ENCODE measurements at places on chromosomes 5 and 9.

GRCh38 chr5:36052538-36052937 lies 14.1 kb downstream of the UGT3A2 start:
- no peak for DNase-seq

DNA sequence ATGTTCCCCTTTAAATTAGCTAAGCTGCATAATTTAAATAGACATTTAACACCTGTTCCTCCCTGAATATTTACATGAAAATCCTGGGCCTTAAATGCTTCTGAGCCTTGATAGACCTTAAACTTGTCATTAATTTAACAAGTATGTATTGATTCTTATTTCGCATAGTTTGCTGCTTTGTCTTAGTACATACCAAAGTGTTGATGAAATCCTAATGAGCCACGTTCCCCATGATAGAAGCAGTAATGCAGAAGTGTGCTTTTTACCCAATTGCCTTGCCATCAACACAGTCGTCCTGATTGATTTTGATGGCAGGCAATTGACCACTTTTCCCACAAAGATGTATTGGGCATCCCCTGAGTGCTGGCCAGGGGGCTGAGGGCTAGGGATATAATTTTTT lies 213.5 kb downstream of the SGCD start:
- no peak for DNase-seq

DNA sequence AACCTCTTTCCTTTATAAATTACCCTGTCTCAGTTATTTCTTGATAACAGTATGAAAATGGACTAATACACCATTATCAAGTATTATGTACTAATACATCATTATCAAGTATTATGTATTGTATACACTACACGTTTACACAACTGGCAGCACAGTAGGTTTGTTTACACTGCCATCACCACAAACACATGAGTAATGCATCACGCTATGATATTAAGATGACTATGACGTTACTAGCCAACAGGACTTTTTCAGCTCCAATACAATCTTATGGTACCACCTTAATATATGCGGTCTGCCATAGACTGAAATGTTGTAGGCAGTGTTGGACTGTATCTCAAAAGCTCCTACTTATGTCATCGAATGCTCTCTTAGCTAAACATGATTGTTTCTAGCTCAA lies 28.2 kb downstream of the PRELID2 start:
- no peak for DNase-seq

- no peak for DNase-seq
Observed at GRCh38 chr9:116368680-116369079, 215.1 kb downstream of the PAPPA start.

DNA sequence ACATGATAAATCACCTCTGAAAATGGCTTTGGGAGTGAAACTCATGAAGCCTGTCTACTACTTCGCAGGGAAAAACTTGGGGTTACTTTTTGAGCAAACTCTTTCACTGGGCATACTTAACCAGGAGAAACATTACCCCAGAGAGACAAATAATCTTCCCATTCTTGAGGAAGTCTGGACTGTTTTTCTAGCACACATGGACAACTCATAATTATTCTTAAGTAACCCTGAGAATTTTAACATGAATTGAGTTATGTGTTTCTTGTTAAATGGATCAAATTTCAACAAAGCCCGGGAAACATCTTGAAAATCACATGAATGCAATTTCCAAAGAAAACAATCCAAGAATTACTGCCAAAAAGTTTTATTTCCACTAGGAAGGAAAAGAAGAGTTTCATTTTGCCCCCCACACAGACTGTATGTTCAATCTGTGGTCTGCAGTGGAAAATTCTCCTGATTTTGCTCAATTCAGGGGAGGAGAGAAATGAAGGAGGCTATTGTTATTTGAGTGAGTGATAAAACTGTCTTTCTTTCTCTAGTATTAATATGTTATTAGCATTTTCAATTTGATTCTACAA lies 564.8 kb upstream of the CLINT1 start:
- no peak for DNase-seq

GRCh38 chr5:124748687-124749594 lies 2.5 kb upstream of the ZNF608 start:
- DNase-seq = no peak

DNA sequence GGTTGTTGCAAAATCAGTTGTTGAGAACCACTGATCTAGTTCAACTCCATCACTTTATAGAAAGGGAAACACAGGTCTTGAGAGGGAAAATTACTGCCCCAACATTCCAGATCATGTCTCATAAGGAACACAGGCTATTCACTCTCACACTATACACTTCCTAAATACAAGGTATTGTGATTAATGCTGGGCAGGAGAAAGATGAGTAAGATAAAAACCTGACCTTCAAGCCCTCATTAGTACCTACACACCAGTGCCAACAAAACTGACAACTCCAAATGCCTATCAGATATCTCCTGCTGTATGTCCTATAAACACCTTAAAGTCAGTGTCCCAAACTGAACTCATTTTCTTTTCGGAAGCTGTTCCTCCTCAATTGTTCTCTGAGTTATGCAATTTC lies 8.2 kb downstream of the GNE start:
- no peak for DNase-seq

- no peak for DNase-seq
Observed at GRCh38 chr9:121156263-121156731, 45.4 kb downstream of the RAB14 start.

- no peak for DNase-seq
Observed at GRCh38 chr9:131720330-131720729, 19.5 kb downstream of the RAPGEF1 start.

GRCh38 chr5:138110266-138110963 lies 26.6 kb downstream of the WNT8A start:
- no peak for DNase-seq

DNA sequence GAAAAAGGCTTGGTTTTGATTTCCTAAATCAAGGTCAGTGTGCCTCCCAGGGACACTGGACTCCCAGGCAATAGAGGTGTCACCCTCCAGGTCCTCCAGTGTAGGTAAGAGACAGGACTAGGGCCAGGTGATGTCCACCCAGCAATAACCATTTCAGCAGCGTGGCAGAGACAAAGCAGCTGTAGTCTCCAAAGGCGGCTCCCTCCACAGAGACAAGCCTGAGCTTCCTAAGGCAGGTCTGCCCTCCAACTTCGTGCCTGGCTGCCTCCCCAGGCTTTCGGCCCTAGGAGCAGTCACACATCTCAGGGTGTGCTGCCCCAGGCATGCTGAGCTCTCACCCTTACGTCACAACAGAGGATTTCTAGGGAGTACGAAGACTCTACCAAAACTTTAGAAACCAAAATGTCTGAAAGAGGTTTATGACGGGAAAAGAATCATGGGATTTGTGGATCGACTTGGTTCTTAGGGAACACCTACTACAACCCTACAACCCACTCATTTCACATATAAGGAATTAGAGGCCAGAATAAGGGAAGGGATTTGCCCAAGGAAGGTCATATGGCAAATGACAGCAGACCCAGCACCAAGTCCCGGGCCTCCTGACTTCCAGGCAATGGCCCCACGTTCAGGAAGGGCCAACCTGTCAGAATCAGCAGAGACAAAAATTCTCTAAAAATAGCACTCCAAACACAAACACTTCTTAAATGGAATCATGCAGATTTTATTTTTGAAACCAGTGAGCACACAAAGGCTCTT lies 105.5 kb downstream of the KLHL3 start:
- DNase-seq = no peak

- DNase-seq = no peak
Observed at GRCh38 chr9:108241384-108242073, 614.3 kb downstream of the ACTL7B start.

DNA sequence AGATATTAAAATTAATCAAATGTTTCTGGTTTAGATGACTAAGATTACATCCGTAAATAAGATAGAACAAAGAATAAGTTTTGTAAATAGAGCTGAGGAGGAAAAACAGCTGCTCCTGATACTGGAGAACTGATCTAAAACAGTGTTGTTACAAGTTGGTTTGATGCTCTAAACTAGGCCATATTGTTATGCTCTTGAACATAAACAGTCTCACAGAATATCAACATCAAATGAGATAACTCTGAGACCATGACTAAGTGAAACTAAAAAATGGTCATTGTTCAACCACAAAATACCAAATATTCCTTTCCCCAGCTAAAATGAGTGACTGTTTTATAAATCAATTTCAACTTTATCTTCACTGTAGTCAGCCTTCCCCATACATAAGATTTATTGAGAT lies 16.5 kb upstream of the SRFBP1 start:
- DNase-seq = no peak

DNA sequence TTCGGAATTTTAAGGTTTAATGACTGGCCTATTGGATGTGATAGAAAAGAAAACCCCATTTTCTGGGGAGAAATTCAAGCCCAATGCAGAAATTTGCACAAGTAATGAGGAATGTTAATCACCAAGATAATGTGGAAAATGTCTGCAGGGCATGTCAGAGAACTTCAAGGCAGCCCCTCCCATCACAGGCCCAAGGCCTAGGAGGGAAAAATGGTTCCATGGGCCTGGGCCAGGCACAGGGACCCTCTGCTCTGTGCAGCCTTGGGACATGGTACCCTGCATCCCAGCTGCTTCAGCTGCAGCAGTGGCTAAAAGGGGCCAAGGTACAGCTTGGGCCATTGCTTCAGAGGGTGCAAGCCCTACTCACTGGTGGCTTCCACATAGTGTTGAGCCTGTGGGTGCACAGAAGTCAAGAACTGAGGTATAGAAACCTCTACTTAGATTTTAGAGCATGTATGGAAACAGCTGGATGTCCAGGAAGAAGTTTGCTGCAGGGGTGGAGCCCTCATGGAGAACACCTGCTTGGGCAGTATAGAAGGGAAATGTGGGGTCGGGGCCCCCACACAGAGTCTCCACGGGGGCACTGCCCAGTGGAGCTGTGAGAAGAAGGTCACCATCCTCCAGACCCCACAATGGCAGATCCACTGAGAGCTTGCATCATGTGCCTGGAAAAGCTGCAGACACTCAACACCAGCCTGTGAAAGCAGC lies 12.2 kb downstream of the FBXO10 start:
- no peak for DNase-seq

DNA sequence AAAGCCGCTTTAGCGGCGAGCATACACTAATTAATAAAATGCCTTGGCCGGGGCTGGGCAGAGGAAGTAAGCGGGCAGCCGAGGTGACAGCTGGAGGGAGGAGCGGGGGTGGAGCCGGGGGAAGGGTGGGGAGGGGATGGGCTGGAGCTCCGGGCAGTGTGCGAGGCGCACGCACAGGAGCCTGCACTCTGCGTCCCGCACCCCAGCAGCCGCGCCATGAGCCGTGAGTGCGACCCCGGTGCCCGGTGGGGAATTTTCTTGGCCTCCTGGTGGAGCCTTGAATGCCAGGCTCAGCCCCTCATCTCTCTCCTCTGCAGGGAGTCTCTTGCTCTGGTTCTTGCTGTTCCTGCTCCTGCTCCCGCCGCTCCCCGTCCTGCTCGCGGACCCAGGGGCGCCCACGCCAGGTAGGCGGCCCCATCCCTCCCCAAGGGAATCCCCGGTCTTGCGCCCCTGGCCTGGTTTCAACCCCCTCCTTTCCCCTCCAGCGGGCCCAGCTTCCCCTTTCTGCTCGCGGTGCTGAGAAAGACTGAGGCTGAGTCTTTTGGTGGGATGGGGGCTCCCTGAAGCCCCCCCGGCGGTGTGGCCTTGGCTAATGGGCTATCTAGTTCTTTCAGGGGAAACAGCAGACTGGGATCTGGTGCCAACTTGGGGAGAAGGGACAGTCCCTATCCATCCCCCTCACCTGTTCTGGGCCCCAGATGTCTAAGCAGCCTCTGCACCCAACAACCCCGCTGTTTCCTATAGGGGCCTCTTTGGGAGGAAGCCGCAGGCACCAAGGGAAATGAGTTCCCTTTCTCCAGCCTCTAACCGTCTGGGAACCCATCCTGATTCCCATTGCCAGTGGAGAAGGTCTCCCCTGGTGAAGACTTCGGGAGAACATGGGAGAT lies at the start of gene PTGS1:
TSS of gene PTGS1 (plus strand) at position 156 of the 887 bp plus-strand sequence. CDS start at position 217, 61 bp downstream.
- DNase-seq = no peak

- no peak for DNase-seq
Observed at GRCh38 chr9:71895117-71895516, 15.9 kb downstream of the ABHD17B start.

GRCh38 chr5:5480481-5481111 lies 58.1 kb downstream of the ICE1 start:
- DNase-seq = no peak

DNA sequence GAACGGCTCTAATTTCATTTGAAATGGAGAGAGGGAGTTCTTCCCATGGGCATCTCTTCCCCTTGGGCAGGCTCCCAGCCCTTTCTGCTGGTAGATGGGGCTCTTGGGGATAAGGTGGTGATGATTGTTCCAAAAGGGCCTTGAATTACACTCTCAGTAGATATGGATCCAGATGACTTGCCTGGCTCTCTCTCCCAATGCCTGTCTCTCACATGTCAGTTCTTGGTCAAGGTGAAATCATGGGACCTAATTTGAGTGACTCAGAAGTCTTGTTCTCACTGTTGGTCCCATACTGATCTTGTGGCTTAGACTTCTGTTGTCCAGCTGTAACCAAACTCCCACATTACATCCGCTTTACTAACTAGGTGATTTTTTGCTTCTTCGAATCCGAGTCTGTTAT lies 317.0 kb upstream of the RFX3 start:
- no peak for DNase-seq

- DNase-seq = no peak
Observed at GRCh38 chr9:7454624-7455023, 345.0 kb downstream of the DMAC1 start.

- DNase-seq = no peak
Observed at GRCh38 chr5:140043508-140043872, 391 bp upstream of the NRG2 start.

DNA sequence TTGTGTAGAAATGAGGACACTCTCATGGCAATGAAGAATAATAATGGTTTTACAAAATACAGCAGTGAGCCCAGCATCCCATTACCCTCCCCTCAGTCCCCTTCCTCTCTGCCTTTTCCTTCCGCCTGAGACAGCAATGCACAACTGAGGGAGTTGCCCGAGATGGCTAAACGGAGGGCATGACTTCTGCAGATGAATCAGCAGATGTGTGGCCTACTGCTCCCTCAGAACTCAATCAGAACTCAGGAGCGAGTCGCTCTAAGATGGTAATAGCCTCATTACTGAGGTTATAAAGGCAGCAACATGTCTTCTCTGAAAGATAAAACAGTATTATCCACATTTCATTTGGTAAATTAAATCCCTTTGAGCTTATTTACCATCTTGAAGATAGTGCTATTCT lies 326.6 kb downstream of the ENC1 start:
- no peak for DNase-seq

GRCh38 chr9:93950619-93951601 lies 4.2 kb downstream of the BARX1 start:
- DNase-seq = no peak

GRCh38 chr5:54040804-54041203 lies 269.6 kb downstream of the ARL15 start:
- DNase-seq = no peak

GRCh38 chr9:75889977-75890471 lies 449 bp upstream of the PCSK5 start:
- no peak for DNase-seq

- no peak for DNase-seq
Observed at GRCh38 chr5:145925803-145926202, 10.6 kb upstream of the SH3RF2 start.

GRCh38 chr5:153537207-153537606 lies 46.7 kb downstream of the GRIA1 start:
- DNase-seq = no peak
